ENCODE measurements at places on chromosomes 5 and 9.
A peak's percentile ranks its signal among the peaks of the same experiment; 100 is the strongest.

GRCh38 chr9:134034215-134035040 lies 9.1 kb downstream of the BRD3OS start:
- DNase-seq = no peak

GRCh38 chr9:116074658-116075057 lies 78.9 kb upstream of the PAPPA start:
- no peak for DNase-seq

DNA sequence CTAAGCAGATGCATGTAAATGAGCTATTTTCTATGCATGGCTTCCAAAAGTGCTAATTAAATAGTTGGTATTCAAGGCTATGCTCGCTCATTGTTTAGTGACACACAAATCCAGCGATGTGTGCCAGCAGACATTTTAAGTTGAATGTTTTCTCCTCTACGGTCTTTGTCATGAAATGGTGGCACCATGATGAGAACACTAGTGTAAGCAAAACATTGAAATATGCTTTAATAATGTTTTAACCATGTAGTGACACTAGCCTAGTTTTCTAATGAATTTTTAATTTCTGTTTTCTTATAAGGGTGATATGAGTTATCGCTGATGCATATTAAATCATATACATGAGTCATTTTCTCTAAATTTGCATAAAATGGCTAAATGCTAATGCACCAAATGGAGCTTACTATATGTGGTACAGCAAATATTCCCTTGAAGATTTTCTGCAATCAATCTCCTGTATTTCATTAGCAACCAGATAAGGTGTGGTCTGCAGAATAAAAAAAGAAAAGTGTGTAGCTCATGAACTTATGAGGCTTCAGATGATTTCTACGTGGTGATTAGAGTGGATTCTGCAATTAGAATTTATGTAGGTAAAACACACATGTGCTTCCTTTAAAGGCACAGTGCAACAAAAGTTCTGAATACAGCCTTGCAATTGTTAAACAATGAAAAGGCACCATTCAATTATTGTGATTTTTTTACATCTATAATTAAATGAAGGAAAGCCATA lies 226.6 kb downstream of the MEF2C start:
- no peak for DNase-seq

DNA sequence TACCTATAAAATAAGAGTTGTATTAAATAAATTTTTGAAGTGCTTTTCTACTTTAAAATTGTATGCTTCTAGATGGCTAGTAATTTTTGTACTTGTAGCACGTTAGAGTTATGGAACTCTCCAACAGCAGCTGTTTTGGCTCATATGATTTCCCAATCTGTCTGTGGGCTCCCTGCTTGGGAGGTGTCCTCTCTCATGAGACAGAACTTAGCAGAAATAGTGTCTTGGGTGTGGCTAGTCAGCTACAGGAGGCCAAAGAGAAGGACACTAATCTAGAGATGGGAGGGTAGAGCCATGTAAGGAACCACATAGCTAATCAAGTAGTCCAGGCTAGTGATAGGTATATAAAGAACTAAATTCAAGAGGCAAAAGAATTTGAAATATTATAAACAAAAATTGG lies 78.4 kb upstream of the DAB2 start:
- DNase-seq = no peak

DNA sequence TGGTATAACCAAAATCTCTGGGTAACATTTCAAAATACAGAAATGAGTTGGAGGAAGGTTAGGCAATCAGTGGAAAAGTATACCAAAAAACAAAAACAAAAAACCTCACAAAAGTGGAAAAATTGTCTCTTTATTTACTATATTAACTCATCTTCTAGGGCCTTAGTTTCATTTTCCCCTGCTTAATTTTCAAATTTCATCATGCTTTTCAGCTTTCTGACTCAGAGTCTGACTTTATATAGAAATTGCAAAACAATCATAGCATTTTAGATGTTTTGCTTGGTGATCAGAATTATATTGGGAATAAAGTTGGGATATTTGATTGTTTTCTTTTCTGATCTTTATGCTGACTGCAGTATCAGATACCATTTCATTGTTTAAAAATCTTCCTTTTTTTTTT lies 257.0 kb upstream of the PRR16 start:
- no peak for DNase-seq

DNA sequence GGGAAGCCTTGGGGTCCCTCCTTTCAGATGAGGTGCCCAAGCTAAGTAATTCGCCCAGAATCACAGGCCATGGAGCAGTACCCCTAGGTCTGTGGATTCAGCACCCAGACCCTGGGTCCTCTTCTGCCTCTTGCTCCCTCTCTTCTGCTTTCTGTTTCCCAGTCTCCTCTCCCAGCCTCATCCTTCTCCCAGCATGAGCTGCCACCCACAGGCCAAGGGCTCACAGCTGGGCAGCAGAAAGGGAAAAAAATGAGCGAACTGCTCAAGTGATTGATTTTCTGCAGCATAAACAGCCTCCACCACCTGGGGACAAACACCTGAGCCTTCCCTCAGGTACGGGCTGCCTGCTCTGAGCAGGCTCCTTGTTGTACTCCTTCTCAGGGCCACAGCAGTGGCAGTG lies 113.9 kb upstream of the SAP30L start:
- DNase-seq = no peak

DNA sequence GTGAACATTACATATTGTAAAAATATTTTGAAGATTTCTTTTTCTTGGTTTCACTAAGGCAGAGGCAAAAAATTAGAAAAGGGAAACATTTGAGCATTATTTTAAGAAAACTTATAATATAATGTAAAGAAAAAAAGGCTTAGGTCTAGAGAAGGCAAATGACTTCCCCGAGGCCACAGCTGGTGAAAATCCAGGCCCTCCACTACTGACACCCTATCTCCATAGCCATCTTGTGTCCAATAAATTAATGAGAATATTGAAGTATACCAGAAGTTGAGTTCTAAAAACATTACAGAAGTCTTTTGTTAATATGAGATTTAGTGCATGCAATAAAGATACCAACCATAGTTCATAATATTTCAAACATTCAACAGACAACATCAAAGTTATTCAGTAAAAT lies 459.9 kb upstream of the RORB start:
- DNase-seq = no peak

GRCh38 chr5:136166909-136167308 lies 26.1 kb downstream of the SMIM32 start:
- DNase-seq = no peak

DNA sequence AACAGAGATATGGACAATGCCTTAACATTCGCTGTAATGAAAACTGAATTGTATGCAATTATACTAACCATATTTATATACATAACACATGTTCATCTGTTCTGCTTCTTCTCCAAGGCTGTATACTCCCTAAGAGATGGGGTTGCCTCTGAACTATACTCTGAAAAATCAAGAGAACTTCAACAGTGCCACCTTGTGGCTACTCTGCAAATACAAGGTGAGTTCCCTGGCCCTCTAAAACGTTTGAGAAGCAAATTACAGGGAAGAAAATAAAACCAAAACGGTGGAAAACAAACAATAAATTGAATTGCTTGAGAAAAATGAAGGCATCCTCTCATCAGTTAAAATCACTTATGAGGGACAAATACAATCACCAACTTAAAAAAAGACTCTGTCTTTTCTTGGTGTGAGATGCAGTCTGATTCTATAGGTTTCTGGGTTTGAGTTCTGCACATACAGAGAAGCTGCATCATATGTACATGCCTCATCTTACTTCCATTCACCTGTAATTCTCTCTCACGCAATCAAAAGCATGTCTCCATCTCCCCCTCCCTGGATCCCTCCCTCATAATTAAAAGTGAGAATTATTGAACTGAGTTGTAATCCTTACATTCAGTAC lies 98.6 kb downstream of the FBXW11 start:
- DNase-seq = no peak

- DNase-seq = no peak
Measured at GRCh38 chr5:109619606-109620005, 70.1 kb upstream of the MAN2A1 start.

GRCh38 chr9:21801683-21802417 lies 586 bp upstream of the MTAP start:
- peak; percentile 59 for DNase-seq

GRCh38 chr9:113301548-113301947 lies 1.6 kb downstream of the RNF183 start:
- DNase-seq = no peak

DNA sequence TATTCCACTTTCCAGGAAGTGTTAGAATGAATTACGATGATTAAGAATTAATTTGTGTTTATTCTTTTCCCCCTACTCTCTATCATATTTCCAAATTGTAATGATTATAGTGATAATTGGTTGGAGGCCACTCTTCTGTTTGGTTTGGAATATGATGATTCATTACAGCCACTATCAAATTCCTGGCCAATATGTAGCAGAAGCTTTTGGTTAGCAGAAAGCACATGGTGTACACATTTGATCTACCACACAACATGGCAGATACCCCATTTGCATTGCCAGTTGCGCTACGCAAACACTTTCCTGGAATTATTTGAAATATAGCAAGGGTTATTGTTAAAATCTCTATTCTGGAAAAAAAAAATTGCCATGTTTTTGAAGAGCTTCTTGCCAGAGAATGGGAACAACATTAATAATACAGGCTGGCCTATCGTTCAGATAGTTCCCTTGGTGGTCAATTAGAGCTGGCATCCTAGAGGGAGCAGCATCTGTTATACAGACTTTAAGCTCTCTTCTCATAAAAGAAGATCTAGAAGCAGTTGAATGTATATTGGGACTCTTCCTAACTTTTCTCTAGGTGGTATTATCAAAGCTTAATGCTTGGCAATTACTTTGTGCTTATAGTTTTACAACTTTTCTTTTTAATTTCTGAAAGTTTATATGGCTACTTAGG lies 455.0 kb upstream of the ACTBL2 start:
- DNase-seq = no peak

DNA sequence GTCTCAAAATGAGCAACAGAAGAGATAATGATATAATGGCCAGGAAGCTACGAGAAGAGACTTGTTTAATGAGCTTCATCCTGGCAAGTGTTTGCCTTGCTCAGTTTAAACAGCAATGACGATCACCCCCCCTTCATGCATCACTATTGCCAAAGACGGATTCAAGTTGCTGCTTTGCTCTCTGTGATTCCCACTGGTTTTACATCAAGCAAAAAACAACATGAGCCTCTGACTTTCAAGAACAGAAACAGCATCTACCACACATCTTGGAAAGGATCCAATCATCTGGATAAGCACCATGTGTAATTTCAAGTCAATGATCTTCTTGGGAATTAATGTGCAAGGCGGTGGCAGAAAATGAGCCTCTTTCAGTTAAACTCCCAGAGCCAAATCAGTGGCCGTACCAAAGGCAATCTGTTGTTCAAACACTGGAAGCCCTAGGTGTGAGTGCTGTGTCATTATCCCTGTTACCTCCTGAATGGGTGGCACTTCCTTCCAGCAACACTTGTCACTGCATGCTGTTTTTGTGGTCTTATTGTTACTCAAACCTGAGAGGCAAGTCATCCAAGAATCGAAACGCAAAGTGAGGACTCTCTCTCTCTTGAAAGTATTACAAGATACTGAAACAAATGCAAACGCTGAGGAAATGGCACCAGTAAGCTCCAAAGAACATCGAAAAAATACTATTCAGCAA lies 72.8 kb downstream of the MED27 start:
- DNase-seq = no peak

- DNase-seq = no peak
Measured at GRCh38 chr5:17497446-17497845, 585 bp upstream of the TAF11L2 start.

- no peak for DNase-seq
Measured at GRCh38 chr5:57784121-57784520, 301.5 kb upstream of the ACTBL2 start.

GRCh38 chr9:133763272-133764183 lies 25.4 kb upstream of the SARDH start:
- DNase-seq = no peak

- DNase-seq = no peak
Measured at GRCh38 chr5:36723912-36724311, 117.5 kb downstream of the SLC1A3 start.

- no peak for DNase-seq
Measured at GRCh38 chr9:97983589-97984187, 547 bp downstream of the ANP32B start.

GRCh38 chr5:131224387-131225201 lies 39.3 kb upstream of the CDC42SE2 start:
- DNase-seq = no peak

- no peak for DNase-seq
Measured at GRCh38 chr5:32193591-32193990, 19.5 kb upstream of the GOLPH3 start.

DNA sequence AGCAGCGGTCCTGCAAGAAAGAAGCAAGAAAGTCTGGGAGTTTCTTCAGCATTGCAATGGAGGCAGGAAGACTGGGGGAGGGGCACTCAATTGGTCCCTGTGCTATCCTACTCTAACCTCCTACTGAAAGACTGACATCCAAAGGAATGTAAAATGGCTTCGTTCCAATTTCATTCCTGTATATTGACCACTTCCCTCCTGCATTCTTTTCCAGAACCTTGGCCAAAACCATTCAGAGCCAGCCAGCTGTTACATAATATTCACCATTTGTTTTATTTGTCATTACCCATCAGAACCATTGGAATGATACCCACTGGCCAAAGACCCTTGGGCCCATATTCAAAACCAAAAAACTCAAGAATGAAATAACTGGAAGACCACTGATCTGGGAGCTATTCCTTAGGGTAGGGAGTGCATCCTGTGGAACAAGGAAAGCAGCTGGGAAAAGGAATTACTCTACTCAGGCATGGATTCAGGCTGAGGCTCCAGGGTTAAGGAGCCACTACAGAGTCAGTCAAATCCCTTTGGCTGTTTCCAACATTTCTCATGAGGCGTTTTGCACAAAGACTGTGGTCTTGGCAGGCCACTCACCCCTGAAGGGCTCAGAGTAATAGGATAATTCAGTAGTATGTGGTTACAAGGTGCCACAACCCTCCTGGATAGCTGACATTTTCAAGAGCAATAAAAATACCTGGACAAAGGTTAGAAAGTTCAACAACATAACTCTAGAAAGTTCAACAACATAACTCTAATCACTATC lies 148.7 kb upstream of the SLC1A3 start:
- peak; percentile 26 for DNase-seq

DNA sequence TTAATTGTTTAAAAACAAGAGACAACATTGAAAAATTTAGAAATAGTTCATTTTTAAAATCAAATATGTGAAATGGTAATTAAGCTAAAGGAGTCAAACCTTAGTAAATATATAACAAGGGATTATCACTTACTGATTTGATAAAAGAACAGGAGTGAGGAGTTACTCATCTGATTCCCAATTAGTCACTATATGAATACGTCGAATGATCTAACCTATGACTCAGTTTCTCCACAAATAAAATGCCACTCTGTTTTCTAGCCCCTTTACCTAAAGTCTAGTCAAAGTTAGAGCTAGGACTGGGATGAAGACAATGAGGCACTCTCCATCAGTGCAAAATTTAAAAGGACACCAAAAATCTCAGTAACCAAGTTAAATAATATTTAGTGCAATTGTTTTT lies 70.4 kb upstream of the RASEF start:
- DNase-seq = no peak

GRCh38 chr5:108813673-108814072 lies 66.0 kb downstream of the FER start:
- DNase-seq = no peak

- no peak for DNase-seq
Measured at GRCh38 chr5:115439042-115439441, 105.5 kb downstream of the FEM1C start.
